ENCODE measurements at places on chromosomes 2 and 18.

GRCh38 chr2:101987832-101988231, 3.9 kb upstream of the IL1R2 start:
- DNase-seq = no peak

DNA sequence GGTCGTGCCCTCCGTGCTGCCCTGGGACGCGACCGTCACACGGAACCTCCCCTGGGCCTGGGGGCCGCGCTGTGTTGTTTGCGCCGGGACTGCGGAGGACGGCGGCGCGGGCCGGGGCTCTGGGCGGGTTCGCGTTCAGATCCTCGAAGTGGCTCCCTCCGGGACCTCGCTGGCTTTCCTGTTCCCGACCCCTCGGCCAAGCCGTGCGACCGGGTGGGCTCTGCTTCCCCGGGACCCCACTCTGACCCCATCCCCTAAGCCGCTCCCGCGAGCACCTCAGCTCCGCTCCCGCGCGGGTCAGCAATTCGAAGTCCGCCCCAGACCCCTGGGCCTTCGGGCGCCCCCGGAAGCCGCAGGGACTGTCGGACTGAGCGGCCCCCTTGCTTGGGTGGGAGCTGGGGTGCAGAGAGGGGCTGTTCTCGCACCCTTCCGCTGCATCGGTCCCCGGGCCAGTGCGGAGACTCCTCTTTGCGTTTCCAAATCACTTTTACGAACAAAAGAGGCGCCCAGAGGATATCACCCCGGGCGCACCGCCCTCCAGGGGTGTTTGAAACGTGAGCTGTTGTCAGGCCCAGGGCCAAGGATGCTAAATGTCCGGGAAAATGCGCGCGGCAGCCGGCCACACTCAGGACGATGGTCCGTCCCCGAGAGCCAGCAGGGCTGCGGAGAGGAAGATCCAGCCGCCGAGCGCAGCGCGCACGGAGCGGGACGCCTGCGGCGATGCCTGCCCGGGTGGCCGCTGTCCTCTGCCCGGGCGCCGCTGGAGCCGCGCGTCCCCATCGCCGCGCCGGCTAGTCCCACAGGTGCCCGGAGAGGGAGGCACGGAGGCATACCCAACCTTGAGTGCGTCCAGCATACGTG, 73.5 kb downstream of the ZCCHC2 start:
- no peak for DNase-seq

- DNase-seq = no peak
Observed at GRCh38 chr2:151637271-151637781, 97.0 kb downstream of the NEB start.

DNA sequence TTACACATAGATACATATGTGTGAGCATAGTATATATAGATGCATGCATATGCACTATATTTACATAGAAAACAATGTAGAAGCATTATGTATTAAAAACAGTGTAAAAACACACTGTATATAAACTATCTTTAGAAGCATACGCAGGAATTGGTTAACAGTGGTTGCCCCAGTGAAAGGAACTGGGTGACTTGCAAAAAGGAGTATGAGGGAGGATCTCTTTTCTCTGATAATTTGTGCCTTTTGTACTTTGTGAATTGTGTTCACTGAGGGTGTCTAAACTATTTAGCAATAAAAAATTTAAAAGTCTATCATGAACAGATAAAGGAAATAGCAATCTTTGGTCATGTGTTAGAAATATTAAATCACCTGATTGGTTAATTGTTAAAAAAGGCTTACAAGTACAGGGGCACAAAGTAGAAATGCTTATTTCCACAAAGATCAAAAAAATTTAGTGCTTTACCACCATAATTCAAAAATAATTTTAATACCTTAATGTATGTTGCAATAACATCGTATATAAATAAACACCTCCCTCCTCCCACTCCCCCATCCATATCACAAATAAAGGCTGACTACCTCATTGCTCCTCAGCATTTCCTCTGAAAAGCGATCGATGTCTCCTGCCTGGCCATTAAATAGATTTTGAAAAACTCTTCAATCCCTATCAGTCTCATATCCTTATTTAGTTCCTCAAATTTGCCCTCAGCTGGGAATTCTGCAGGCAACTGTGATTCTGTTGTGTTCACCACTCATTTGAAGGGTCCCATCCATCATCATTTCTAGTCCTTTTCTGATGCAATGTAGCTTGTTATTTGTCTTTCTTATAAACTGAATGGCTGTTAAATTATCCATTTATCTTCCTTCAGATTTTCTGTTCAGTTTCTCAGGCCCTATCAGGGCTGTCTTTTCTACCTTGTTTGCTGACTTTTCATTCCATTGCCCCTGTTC, 257.3 kb downstream of the AGPS start:
- DNase-seq = no peak

- no peak for DNase-seq
Observed at GRCh38 chr2:6421138-6421730, 444.5 kb downstream of the CMPK2 start.

DNA sequence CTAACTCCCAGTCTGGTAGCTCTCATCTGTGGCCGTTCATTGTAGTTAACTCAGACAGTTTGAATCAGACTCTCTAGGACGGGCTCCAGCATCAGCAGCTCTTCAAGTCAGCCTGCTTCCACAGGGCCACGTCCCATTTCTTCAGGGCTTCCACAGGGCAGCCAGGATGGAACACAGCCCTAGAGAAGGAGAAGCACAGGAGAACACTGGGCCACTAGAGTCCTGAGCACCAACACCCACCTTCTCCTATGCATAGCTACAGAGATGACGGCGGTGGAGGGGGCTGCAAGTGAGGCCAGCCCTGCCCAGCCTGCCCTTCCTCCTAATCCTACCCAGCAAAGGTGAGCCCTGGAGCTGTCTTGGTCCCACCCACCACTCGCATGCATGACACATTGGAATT, 10.2 kb upstream of the TEX261 start:
- DNase-seq = no peak

- no peak for DNase-seq
Observed at GRCh38 chr18:48917579-48918517, 32.9 kb downstream of the SMAD7 start.

DNA sequence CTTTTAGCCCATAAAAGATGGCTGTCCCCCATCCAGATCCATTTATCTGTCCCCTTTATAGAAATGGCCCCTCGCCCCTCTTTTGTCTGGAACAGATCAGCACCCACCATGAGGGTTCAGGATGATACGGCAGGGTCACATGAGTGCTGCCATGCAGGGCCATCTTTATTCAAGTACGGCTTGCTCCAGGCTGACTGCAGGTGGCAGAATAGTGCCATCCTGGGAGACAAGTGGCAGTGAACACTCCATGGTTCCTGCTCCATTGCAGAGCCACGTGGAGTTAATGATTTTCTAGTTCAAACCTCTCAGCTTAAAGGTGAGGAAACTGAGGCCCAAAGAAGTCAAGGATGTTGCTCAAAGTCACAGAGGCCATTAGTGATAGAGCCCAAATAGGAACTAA, 180.6 kb downstream of the CLIP4 start:
- DNase-seq = no peak

- DNase-seq = no peak
Observed at GRCh38 chr2:211990335-211990734, 548.3 kb downstream of the ERBB4 start.

GRCh38 chr18:51531501-51531900, 334.0 kb upstream of the MEX3C start:
- no peak for DNase-seq

DNA sequence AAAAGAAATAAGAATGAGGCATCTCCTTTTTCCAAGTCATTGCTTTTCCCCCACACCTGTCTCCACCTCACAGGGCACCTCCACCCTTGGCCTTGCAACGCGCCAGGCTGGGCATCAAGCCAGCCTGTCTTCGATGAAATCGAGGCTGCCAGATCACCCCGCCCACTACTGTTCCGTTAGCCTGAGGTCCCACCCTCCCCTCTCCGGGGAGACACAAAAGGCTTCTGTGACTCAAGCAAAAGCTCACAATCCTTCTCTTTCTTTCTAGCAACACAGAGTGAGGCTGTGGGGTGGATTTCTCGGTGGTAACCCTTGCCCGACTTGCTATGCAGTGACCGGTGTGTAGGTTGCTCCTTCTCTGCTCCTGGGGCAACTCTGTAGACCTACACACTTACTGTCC, 9.9 kb downstream of the TNP1 start:
- no peak for DNase-seq

GRCh38 chr2:144071461-144071860, 448.5 kb downstream of the ZEB2 start:
- DNase-seq = no peak

DNA sequence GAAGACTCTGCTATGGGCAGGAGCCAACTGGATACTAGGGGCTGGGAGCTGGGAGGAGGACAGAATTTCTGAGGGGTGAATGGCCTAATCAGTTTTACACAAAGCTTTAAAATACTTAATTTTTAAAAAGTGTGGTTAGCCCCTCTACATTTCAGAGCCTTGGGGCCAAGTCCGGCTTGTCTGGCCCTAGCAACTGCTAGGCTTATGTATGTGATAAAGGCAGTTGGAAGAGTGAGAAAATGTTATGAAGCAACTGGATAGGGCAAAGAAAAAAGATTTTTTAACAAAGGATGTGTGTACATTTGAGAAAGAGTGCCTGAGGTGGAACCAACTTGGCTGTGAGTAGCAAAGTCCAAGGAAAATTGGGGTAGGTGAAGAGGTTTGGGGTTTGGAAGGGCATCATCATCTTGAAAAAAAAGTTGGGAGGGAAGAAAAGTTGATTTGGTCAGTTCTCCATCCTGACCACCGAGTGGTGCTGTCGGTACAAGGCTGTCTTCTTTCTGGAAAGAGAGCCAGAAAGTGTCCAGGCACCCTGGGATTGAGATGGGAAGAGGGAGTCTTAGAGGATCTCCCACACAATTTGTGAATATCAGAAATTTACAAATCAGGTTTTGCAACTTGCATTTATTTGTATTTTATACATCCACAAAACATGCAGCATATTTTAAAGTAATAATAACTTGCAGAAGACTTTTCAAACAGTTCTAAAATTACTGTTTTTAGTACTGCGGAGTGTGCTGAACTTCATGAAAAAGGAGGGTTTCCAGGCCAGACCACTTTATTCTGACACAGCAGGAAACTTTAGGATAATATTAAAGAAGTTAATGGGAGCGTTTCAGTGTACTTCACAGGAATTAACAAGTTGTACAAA, 10.5 kb upstream of the CDK15 start:
- DNase-seq = no peak

DNA sequence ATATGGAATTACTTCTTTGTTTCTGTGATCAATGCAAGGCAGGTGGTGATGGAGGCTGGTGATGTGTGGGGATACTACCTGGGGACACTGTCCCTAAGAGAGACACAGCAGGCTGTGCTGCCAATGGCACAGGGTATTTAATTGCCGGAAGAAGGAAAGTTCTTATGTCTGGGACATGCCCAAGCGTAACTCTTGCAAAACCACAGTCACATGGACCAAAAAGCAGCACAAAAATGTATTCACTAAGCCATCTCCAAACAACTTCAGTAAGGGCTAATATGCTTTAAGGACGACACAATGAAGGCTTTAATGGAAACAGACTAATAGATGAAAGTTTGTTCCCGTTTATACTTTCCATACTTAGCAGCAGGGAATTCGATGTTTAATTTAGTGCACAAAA, 49.7 kb upstream of the AP1S3 start:
- no peak for DNase-seq

DNA sequence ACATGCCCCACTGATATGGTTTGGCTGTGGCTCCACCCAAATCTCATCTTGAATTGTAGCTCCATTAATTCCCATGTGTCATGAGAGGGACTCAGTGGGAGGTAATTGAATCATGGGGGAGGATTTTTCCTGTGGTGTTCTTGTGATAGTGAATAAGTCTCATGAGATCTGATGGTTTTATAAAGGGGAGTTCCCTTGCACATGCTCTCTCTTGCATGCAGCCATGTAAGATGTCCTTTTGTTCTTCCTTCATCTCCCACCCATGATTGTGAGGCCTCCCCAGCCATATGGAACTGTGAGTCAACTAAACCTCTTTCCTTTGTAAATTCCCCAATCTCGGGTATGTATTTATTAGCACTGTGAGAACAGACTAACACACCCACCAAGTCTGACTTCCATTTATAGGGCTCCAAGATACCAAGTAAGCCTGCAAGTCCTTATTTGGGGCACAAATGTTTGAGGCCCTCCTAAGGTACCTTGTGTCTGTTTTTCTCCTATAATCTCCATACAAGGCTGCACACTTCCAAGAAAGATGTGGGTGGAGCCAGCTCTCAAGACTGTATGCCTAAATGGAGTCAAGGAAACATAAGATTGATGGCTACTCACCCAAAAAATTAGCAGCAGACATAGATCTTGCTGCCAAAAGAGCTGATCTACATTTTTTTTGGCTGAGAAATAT, 364.7 kb downstream of the TXNL1 start:
- DNase-seq = no peak

DNA sequence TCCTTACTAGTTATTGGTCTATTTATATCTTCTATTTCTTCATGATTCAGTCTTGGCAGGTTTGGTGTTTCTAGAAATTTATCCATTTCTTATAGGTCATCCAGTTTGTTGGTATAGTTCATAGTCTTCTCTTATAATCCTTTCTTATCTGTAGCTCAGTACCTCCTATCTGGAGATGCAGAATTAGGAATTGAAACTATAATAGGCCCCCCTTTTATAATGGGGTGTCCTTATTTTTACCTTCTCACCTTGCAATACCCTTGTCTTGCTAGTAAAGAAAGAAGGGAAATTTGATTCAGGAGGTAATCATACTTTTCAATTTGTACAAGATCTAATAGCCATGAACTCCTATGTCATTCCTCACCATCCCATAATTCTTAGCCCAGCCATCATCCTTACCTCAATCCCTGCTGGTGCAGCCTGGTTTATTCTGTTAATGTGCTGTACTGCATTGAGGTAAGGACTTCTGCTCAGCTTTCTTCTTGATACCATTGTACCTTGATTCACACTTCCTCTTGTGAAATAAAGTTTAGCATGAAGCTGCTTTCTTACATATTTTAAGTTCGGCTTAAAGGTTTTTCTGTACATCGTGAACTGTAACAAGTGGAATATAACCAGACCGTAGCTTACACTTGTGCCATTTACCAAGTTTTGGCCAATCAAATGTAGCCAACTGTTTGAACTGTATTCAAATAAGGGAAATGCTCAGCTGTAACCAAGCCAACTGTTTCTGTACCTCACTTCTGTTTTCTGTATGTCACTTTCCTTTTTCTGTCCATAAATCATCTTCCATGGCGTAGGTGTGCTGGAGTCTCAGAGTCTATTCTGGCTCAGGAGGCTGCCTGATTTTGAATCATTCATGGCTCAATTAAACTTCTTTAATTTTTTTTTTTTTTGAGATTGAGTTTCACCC, 40.1 kb upstream of the PTH2R start:
- no peak for DNase-seq

GRCh38 chr2:37466533-37467222, 122.2 kb downstream of the QPCT start:
- no peak for DNase-seq

DNA sequence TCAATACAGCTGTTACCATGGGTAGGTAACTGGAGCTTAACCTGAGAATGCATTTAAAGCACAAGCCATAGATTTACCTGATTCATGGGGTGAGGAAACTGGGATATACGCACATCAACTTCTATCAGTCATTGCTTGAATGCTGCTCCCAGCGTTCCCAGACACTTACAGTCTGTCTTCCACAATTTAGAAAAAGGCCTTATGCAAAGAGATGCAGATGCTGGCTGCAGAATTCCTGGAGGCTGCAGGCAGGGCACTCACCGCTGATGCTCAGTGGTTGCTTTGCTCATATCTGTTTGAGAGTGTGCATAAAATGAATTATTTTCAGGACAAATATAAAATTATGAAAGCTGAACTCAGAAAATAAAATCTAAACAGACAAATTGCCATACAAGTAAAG, 950.7 kb upstream of the PIK3C3 start:
- DNase-seq = no peak

GRCh38 chr2:60884800-60885199, 3.4 kb downstream of the REL start:
- no peak for DNase-seq

GRCh38 chr2:187855689-187856088, 301.5 kb upstream of the TFPI start:
- DNase-seq = no peak

- DNase-seq = no peak
Observed at GRCh38 chr2:72134408-72134996, 13.2 kb downstream of the CYP26B1 start.
